Nephron progenitor cell (in vitro differentiated cells): ENCODE measurements at places on chromosomes 7 and 10.
A peak's percentile ranks its signal among the peaks of the same experiment; 100 is the strongest.

DNA sequence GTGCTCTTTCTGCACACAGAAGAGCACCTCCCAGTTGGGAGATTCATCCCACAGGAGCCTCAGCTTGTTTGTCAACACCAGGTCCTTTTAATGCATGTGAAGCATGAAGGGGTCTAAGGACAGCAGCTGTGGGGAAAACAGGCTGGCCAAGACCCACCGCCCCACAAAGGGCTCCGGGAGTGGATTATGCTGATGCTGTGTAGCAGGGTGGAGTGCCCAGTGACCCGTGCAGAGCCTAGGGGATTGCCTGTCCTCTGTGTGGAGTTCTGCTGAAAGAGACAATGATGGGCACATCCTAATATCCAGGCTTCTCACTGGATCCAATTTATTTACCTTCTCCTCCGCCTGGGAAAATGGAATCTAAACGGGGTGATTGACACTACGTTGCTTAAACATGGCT is 74.0 kb downstream of the PIP4K2A start:
- DNase-seq, result peak; percentile 32

GRCh38 chr10:16698461-16698860 is 118.8 kb downstream of the RSU1 start:
- no peak for DNase-seq

DNA sequence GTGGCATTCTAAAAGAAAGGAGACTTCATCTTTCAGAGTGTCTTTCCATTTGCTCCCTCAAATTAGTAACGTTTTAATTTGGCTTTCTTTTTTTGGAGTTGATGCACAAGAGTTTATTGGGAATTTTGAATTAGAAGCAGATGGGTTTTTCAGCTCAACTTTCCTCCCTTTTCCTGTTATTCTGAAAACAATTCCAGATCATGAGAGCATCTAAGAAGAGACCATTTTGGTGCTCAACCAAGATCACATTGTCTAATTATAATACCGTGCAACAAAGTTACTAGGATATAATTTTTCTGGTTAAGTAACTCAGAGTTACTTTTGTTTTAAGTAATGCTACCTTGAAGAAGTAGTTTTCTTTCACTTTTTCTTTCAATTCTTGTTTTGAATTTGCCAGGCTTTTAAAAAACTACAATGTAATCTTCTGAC is 396.6 kb upstream of the KLF6 start:
- DNase-seq, result no peak

- DNase-seq, result no peak
These were observed 92.4 kb downstream of the CTTNBP2 start for GRCh38 chr7:117780832-117781231.

- DNase-seq, result peak; percentile 43
These were observed 43.5 kb downstream of the TLL2 start for GRCh38 chr10:96470116-96470743.

DNA sequence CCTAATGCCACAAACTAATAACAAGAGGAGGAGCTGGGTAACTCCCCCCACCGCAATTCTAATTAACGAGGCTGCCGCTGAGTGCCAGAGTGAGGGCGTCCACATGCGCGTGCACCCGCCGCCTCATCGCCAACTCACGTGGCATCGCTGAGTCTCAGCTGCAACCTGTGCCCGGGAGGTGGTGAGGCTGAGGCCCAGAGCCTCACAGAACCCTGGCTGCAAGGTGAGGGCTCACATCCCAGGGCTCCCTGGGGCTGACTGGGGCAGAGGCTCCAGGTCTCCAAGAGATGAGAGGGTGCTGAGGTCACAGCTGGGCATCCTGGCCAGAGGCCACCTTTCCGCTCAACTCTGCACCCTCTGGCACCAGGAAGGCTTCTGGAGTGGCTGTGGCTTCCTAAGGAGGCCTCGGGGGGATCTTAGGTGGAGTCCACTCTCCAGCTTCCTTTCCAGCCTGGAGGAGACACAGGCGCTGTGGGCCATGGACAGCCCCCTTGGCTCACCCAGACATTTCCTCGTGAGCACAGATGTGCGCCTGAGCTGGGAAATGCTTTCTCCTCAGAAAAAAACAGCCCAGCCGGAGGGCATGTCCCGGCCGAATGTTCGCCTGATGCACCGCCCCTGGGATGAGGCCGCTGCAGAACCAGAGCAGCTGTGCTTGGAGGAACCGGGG is 242.6 kb downstream of the MAD1L1 start:
- DNase-seq, result no peak

DNA sequence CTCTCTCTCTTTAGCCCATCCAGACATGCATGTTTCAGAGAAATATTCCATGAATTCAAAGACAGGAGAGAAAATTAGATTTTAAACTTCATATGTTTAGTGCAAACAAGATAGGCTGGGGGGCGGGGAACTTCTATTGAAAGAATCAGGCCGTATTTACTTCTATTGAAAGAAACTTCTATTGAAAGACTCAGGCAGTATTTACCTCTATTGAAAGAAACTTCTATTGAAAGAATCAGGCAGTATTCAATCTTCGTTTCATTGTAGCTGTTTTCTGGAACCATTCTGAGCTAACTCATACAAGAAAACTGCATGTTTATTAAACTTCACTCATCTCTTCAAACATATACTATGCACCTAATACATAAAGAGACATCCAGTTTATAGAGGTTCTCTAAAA is 123.1 kb downstream of the TYW1B start:
- DNase-seq, result no peak

GRCh38 chr10:93913706-93914105 is 19.9 kb downstream of the SLC35G1 start:
- DNase-seq, result no peak

GRCh38 chr10:1216574-1217236 is 160.5 kb downstream of the WDR37 start:
- no peak for DNase-seq

- no peak for DNase-seq
These were observed 89.0 kb upstream of the STEAP4 start for GRCh38 chr7:88395715-88396114.

DNA sequence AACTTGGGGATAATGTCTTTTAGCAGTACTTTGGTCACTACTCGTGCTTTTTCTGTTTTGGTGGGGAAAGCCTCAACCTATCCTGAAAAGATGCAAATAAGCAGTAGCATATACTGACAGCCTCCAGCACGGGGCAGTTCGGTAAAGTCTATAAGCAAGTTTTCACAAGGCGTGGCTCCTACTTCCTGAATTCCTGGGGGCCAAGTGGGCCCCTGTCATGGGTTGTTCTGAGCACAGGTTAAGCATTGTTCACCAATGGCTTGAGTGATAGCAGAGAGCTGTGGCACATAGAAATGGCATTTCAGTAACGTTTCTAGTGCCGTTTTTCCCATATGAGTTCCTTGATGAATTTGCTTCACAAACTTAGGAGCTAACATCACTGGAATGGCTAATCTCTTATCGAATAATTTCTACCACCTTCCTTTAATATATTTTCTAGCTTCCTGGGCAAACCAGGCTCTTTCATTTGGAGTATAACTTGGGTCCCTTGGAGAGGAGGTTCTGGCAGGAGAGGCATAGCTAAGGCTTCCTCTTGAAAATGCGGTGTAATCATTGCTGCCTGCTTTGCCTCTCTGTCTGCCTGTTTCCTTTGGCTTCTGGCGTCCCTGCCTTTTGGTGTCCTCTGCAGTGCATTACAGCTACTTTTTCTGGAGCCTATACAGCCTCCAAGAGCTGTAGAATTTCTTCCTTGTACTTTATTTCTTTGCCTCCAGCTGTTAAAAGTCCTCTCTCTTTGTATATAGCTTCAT is 11.7 kb upstream of the ZNF239 start:
- no peak for DNase-seq

- no peak for DNase-seq
These were observed 168.4 kb upstream of the ASAH2 start for GRCh38 chr10:50419756-50420155.

GRCh38 chr7:71477441-71477840 is 345.5 kb downstream of the GALNT17 start:
- DNase-seq, result no peak

GRCh38 chr10:121791761-121792160 is 136.1 kb downstream of the ATE1 start:
- no peak for DNase-seq

DNA sequence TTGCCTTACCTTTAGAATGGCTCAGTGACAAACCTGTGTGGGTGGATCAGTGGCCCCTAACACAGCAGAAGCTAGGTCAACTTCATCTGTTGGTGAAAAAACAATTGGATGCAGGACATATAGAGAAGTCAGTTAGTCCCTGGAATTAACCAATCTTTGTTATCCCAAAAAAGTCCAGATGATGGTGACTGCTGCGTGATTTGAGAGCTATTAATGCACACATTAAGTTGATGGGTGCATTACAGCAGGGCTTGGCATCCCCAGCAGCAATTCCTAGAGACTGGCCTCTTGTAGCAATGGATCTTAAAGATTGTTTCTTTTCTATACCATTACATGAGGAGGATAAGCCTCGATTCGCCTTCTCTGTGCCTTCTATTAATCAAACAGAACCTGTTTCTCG is 33.3 kb downstream of the OR13A1 start:
- DNase-seq, result no peak

DNA sequence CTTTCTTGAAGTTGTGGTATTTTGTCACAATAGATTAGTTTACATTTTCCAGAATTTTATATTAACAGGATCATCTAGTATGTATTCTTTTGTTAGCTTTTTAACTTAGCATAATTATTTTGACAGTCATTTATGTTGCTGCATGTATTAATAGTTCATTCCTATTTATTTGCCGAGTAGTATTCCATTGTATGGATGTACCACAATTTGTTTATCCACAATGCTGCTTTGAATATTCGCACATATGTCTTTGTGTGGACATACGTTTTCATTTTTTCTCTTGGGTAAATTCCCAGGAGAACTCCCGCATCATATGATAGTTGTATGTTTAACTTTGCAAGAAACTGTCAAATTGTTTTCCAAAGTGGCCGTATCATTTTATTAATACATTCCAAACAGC is 115.7 kb downstream of the CPEB3 start:
- no peak for DNase-seq

- DNase-seq, result no peak
These were observed 115.8 kb downstream of the INHBA start for GRCh38 chr7:41586931-41587640.

DNA sequence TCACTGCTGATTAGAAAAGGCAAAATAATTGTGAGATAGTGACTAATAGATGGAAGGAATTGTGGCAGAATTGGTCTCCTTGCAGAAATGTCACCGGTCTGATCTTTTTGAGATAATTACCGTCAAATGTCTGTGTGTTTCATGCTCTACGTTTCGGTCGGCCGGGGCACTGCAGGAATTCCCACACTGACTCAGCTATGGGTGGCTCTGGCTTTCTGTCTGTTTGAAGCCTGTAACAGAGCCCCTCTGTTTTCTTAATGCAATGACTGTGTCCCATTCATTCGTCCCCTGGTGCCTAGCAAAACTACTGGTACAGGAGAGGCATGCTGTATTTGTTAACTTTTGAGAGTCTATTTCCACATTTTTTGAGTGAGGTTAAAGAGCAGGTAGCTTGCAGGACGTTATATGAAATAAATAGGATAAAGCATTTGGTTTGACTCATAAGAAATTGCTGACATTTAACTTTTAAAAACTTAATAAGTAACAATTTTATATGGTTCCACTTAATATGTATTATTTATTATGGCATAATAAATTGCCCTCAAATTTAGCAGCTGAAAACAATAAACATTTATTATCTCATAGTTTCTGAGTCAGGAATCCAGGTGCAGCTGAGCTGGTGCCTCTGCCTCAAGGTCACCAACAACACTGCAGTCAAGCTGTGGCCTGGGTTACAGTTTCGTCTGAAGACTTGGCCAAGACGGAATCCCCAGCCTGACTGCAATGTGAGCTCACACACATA is 53.3 kb upstream of the CTBP2 start:
- DNase-seq, result no peak

- peak; percentile 59 for DNase-seq
These were observed 57.6 kb downstream of the MMRN2 start for GRCh38 chr10:86899670-86900276.

DNA sequence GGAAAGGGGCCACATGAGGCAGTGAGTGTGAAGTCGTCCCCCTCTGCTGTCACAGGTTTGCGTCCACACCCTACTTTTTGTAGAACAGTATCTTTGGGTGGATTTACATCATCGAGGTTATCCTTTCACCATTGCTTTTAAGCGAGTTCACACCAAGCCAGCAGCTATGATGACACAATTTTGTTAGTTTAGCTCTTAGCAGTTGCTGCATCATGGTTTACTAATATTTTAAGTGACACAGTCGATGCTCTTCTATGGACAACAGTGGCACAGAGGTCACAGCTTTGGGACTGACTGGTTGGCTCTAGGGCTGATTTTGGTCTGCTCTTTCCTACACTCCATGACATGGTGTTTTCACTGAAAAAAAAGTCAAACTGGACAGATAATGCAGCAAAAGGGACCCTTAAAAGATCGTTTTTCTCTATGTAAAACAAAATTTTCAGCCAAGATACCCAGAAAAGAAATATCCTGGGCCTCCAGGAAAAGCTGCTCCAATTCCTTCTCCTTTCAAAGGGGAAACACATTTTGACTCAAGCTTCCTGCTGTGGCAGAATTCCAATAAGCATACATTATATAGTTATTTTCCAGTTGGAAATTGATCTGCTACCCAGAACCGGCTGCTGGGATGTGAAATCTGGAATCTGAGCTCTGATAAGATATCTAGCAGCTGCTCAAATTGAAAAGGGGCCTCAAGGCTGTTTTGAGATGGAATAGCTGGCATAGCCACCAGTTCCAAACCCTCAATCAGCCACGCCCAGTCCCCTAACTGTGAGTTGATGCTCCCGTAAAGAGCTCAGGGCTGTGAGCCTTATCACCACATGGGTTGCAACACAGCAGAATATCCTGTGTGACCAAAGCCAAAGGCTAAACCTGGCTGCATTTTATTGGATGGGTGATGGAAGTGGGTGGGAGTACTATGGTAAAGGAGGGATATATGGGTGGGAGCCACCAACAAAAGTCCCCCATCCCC is 114.2 kb downstream of the SMURF1 start:
- DNase-seq, result no peak

- DNase-seq, result no peak
These were observed 621.3 kb upstream of the DPP6 start for GRCh38 chr7:153430931-153431330.

DNA sequence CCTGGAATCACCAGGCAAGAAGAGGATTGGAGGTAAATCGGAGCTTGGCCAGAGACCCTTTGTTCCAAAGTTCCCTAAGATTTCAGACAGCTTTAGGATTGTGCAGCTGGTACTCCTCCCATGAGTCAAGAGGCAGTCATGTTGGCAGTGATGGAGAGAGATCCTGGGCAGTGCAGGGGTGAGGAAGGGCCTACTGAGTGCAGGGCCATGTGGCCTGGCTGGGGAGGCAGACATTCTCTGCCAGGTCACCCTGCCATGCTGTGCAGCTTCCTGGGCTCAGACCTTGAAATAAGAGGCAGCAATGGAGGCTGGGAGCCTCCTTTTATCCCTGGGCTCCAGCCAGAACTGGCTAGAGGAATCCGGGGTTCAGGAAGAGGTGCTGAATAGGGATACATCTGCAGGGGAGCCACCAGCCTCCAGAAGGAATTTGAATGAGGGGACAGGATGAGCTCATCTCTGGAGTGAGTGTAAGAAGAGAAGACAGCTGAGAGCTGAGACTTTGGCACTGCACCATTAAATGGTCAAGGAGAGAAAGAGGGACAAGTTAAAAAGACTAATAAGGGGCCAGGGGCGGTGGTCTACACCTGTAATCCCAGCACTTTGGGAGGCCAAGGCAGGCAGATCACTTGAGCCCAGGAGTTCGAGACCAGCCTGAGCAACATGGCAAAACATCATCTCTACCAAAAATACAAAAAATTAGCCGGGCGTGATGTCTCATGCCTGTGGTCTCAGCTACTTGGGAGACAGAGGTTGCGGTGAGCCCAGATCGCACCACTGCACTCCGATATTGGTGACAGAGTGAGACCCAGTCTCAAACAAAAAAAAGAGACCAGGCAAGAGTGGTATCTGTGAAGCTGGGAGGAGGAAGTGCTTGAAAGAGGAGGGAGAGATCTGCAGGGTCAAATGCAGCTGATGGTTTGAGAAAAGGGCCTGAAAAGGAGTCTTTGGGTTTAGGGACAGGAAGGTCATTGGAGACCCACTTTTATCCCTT is 12.0 kb downstream of the SFTPD start:
- DNase-seq, result no peak
